ENCODE measurements at places on chromosomes 16 and 17.

DNA sequence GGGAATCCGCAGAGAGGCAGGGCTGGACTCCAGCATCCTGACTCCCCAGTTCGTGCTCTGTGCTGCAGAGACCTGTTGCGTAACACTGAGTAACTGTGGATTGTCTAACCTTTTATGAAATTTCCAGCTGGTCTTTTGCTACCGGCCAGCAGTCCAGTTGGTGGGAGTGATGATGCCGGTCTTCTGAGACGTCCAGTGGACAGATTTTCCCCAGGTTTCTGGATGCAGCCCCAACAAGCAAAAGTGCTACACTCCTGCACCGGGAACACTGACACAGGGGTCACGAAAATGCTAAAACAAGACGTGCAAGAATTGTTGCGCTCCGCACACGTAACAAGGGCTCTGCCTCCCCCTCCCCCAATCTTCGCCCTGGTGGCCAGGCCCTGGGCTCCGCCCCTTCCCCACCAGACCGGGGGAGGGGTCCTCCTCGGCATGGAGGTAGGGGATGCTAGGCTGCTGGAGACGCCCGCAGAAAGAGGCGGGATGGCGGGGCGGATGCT lies 701 bp upstream of the MRC2 start:
- no peak for DNase-seq

DNA sequence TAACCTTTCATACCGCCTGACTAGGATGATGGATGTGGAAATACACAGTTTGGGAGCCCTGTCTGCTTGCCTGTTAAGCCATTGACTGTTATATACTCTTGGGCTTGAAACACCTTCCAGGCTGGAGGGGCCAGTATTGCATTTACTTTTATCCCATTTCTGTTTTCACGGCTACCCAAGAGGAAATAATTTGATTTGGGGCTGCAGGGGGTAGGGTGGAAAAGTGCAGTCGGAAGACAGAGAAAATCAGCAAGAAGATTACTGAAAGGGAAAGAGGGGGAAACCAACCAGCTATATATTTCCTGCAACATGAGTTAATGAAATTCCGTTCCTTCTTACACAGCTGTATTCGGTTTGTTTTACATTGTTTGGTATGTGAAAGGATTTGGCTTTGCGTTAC lies 202.5 kb downstream of the CDH13 start:
- no peak for DNase-seq

- DNase-seq = no peak
Observed at GRCh38 chr16:46972429-46973206, 856 bp downstream of the DNAJA2 start.

GRCh38 chr16:80084163-80084562 lies 456.6 kb upstream of the DYNLRB2 start:
- DNase-seq = no peak

DNA sequence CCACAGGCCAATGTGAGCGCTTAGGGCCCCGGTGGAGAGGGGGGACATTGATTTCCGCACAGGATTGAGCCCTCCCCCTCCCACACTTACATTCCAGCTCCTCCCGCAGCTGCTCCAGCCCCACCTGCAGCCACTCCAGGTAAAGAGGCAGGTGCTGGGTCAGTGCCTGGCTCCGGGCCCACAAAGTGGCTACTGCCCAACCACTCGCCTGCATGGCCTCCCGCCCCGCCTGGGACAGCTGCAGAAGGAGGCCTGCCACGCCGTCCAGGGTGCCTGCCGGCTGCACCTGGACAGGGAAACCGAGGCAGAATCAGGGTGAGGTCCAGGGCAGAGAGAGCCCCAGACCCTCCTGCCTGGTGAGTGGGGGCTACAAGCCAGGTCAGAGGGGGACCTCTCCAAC lies 46.3 kb downstream of the RMI2 start:
- no peak for DNase-seq

DNA sequence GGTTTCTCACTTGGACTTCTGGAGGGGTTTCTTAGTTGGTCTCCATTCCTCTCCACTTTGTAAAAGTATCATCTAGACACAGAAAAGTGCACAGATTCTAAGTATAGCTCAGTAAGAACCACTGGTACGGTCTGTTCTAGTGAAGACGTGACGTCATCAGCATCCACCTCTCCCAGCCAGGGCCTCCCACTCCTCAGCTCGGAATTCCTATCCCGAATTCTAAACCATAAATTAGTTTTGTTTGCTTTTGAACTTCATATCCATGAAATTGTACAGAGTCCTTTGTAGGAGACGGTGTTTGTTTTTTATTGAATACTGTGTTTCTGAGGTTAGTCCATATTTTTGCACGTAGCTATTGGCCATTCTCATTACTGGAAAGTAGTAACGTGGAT lies 25.5 kb downstream of the FOXK2 start:
- DNase-seq = no peak

- DNase-seq = no peak
Observed at GRCh38 chr17:50661348-50661747, 26.7 kb downstream of the ABCC3 start.

DNA sequence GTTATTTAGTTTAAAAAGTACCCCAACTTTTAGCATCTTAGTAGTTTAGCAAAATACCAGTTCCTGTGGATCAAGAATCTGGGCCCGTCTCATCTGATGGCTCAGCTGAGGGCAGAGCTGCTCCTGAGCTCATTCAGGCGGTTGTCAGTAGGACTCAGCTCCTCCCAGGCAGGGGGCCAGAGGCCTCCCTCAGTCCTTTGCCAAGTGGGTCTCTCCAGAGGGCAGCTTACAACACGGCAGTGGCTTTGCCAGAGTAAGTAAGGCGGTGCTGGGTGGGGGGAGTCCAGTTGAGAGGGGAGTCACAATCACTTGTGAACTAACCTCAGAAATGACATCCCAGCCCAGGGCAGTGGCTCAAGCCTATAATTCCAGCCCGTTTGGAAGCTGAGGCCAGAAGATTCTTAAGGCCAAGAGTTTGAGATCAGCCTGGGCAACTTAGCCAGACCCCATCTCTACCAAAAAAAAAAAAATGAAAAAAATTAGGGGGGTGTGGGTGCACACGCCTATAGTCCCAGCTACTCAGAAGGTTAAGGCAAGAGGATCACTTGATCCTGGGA lies 81.5 kb upstream of the MED9 start:
- no peak for DNase-seq

GRCh38 chr16:56930486-56931270 lies 1.3 kb upstream of the HERPUD1 start:
- DNase-seq = no peak

DNA sequence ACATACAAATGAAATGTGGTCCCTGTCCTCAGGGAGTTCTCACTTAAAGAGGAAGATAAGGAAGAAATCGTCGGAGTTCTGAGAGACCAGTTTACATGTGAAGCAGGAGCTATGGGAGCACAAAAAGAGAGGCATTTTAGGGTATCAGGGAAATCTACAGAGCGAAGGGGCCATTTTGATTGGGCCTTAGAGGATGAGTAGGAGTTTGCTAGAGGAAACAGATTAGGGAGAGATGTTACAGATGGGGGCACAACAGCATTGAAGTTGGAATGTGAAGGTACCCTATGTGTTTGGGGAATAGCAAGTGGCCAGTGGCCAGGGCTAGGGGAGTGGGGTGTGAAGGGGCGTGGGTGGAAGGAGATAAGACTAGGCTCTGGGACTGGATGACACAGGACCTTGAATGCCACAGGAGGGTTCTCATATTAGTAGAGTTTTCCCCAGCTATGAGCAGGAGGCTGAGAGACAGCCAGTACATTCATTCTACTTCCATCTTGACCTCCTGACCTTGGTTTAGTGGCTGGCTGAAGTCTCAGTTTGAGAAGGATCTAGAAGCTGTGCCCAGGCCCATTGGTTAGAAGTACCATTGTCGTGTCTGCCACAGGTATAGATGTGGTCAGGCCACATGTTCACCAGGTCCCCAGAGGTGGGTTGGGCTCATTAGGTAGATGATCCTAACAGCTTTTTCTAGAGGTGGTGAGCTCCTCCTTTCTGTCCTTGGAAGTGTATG lies 34.8 kb downstream of the CPNE2 start:
- DNase-seq = no peak

- DNase-seq = no peak
Observed at GRCh38 chr16:27318392-27319256, 4.8 kb downstream of the IL4R start.

All from occipital lobe (tissue), 3 donors.